Neuronal stem cell (in vitro differentiated cells): ENCODE measurements at places on chromosomes 3 and 15.

- DNase-seq, result no peak
These were observed 19.7 kb downstream of the ACKR4 start for GRCh38 chr3:132616780-132617179.

DNA sequence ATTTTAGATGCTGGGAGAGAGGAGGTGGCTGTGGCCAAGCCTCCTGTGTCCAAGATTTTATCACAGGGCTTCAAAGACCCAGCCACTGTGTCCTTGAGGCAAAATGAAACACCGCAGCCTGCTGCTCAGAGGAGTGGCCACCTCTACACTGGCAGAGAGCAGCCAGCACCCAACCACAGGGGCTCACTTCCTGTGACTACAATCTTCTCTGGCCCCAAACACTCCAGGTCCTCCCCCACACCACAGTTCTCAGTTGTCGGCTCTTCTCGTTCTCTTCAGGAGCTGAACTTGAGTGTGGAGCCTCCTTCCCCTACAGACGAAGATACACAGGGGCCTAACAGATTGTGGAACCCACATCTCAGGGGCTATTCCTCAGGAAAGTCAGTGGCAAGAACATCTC lies 45.6 kb downstream of the CDAN1 start:
- no peak for DNase-seq

GRCh38 chr3:169134194-169134593 lies 529.3 kb downstream of the MECOM start:
- no peak for DNase-seq

GRCh38 chr3:39168156-39168780 lies 14.9 kb upstream of the CSRNP1 start:
- DNase-seq, result no peak
